ENCODE measurements at places on chromosomes 7 and 10.

DNA sequence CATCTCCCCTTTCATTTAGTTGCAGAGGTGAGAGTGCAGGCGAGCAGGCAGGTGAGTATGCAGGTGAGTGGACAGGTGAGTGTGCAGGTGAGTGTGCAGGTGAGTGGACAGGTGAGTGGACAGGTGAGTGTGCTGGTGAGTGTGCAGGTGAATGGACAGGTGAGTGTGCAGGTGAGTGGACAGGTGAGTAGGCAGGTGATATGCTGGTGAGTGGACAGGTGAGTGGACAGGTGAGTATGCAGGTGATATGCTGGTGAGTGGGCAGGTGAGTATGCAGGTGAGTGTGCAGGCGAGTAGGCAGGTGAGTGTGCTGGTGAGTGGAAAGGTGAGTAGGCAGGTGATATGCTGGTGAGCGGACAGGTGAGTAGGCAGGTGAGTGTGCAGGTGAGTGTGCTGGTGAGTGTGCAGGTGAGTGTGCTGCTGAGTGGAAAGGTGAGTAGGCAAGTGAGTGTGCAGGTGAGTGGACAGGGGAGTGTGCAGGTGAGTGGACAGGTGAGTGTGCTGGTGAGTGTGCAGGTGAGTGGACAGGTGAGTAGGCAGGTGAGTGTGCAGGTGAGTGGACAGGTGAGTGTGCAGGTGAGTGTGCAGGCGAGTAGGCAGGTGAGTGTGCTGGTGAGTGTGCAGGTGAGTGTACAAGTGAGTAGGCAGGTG lies 165.6 kb downstream of the ADARB2 start:
- no peak for DNase-seq

DNA sequence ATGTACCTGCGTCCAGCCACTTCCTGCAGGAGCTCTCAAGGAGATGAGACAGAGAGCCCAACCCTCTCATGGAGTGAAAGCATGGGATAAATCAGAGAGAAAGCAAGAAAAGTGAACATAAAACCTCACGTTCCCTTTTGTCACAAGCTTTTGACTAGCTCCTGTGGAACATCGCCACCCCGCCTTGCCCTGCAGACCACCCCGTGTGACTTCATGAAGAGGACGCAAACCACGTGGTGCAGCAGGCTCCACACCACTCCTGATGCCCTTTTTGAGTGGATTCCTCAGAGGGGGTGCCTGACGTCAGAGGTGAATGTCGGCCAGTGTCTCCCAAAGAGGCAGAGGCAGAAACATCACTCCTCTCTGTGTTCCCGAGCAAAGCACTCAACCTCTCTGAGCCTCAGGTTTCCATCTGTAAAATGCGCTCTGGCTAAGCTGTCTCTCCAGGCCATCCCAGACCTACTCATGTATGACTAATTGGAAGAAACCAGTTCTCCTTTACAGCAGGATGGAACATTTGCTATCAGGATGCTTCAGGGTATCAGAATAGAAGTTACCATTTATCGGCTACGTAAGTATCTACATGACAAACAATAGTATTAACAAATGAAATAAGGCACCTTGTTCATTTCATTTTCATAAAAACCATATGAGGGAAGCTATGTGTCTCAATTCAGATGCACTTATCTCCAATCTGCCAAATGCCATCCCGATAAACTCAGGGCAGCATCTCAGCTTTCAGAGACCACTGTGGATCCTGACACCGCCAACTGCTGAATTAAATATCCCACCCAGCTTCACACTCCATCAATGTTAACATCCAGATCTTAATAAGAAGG lies 5.3 kb downstream of the ZNF488 start:
- no peak for DNase-seq

- DNase-seq, result peak; percentile 38
Observed at GRCh38 chr10:75350791-75351190, 50.8 kb downstream of the ZNF503 start.

- DNase-seq, result no peak
Observed at GRCh38 chr7:127935847-127936376, 95.3 kb downstream of the LRRC4 start.

GRCh38 chr10:89151857-89152256 lies 55.3 kb downstream of the CH25H start:
- no peak for DNase-seq

- DNase-seq, result no peak
Observed at GRCh38 chr10:106284802-106285587, 879.5 kb downstream of the SORCS1 start.

- DNase-seq, result no peak
Observed at GRCh38 chr10:114396464-114396863, 7.8 kb downstream of the AFAP1L2 start.

DNA sequence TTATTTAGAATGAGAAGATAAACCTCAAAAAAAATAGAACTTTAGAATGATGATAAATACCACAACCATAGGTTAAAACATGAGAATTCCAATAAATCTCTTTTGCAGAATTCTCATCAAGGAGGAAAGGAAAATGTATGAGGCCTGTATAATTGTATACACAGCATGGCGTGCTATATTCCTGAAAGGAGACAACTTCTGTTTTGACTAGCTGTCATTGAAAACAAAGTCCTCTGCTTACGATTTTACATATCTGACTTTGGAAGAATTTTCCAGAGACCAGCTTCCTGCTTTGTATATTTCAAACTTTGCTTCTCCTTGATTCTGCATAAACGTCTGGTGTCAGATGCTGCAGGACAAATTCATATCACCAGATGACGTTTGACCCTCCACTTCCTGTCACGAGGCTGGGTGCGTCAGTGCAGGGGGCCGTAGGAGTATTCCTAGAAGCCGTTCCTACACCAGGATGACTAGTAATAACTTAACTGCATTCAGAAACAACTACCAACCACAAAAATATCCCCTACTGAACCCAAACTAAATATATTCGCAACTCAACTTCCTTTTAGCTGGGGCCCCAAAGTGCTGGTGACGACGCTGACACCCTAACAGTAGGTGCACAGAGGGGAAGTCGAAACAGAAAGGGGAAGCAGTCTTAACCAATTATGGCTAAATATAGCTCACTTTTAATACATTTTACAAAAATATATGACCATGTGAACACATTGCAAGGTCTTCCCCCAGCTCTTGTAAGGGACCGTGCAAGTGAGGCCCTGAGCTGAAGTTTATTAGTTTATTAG lies 178.6 kb upstream of the INHBA start:
- no peak for DNase-seq

DNA sequence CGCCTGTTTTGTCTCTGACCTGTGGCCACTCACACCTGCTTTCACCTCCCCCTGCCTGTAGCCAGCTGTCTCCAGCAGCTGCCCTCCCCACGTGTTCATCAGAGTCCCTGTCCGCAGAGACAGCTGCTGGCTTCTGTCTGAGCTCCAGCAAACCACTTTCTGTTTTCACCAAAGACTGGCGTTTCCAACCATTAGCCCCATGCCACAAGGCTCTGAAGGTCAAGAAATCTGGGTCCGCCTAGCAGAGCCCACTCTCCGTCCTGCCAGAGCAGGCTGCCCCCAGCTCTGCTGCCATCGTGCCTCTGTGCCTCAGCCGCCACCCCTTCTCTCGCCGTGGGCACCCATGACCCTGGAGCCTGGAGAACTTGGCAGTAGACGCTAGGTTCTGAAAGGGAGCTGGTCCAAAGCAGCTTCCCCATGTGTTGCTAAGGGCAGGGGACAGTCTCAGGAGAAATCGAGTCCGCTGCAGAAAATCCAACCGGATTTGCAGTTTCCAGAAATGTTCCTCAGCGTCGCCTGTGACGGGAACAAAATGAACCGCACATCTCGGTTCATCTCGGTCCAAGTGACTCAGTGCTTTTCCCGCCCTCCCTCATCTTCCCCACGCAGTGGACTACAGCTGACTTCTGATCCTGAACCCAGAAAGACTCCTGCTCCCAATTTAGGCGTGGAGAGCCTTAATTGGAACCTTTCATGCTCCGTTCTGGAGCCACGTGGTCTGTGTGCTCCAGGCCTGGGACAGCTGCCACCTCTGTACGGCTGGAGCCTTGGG lies 28.0 kb downstream of the TMEM120A start:
- no peak for DNase-seq

- no peak for DNase-seq
Observed at GRCh38 chr10:103110407-103110806, 82.7 kb downstream of the NT5C2 start.

DNA sequence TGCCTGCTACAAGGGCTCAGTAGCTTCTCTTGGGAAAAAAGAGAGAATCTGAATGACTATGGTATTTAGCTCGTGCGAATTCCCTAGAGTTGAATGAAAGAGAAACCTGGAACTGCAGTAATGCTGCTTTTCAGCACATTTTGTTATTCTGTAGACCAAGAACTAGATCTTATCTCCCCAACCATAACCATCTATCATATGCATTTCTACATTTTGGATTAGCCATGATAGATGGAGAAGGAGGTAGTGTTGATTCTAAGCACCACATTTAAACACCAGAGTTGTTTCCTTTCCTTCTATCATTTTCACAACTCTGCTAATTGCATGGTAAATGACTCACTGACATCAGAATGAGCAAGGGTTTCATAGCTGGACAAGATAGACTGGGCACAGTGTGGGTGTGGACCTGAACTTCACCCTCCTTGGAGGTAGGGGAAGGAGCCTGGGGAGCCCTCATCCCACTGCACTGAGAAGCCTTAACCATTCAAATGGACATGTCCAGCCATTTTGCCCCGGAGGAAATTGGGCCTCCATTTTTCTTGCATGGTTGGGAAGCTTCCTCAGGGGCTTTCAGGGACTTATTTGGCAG lies 55.3 kb upstream of the BMPER start:
- no peak for DNase-seq

- no peak for DNase-seq
Observed at GRCh38 chr7:136495081-136495480, 373.4 kb upstream of the CHRM2 start.

DNA sequence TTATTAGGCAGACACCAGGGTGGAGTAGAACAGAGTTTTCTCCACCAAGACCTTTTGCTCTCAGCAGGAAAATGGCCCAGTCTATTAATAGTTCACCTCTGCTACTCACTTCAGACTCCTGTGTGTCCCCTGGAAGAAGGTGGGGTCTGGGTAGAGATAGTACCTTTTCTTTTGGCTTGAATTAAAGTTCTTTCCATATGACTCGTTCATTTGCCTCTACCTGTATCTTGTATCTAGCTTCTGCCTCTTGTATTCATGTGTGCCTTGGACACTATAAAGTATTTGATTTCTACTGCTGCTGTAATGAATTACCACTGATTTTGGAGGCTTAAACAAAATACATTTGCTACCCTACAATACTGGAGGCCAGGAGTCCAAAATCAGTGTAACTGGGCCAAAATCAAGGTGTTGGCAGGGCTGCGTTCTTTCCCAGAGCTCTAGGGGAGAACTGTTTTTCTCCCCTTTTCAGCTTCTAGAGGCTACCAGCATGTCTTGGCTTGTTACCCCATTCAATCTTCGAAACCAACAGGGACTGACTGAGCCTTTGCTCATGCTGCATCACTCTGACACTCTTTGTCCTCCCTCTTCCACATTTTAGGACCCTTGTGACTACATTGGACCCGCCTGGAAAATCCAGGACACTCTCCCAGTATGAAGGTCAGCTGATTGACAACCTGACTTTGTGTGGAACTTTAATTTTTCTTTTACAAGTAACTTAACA lies 155.6 kb upstream of the PRSS58 start:
- no peak for DNase-seq

DNA sequence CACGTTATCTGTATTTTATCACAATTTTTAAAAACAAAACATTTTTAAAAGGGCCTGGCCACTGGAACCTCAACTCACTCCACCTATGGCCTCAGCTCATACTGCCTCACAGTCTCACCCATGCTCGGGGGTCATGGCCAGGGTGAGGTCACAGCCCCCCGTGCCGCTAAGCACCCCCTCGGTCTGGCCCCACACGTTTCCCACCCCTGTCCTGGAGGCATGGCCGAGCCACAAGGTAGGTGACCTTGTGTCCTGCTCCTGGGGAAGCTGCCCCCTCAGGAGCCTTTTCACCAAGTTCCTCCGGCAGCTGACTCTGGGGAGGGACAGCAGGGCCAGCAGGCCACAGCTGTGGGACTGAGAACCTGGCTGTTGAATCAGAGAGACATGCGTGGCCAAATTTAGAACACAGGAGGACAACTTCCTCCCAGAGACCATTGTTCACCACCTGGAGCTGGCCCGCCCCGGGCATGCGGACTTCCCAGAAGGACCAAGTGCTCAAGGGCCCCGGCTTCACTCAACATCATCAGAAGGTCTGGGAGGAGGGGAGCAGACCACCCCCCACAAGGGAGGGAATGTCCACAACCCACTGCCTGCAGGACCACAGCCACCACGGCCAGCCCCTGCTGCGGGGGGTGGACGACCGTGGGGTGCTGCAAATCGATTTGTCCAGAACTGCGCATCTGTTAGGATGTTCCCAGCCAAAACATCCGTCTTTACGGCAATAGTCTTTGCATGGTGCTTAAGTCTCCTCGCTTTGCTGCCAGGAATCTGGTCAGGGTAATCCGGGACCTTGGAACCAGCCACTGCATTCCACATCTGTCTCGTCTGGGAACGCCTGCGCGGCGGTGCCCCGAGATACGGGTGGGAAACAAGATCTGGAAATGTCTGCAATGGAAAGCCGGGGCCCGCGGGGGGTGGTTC lies 48.6 kb upstream of the PDGFA start:
- DNase-seq, result no peak

GRCh38 chr10:100043796-100044195 lies 34.0 kb upstream of the DNMBP start:
- DNase-seq, result no peak

GRCh38 chr7:158310924-158311666 lies 276.5 kb downstream of the PTPRN2 start:
- DNase-seq, result no peak

- DNase-seq, result no peak
Observed at GRCh38 chr10:110843031-110843430, 28.7 kb upstream of the PDCD4 start.

DNA sequence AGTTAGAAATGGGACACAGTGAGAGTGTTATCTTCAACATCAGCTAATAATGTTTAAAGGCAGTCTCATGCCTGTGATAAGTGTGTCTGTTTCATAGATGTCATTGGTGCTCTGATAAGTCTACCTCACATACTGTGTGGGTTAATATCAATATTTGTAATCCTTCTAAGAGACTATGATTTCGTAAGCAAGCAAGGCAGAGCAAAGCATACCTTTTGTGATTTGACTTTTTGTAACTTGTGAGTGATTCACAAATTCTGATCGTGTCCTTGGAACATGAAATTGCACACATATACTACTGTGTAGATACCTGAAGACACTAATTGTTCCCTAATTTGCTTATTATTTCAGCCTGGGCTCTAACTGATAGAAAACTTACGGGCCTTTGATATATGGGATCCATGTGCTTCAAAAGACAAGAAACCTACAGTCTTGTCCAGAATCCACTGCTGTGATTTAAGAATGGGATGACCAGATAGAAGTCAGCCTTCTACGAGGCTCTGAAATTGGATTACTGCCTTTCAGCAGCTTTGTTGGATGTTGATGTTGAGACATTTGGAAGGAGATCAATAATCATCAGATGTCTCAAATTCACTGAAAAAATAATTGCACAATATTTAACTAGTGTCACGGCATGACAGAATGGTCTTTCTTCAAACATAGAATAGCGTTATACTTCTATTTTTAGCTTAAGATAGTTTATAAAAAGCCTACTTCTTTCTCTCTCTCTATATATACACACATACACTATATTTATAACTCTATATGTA lies 63.2 kb upstream of the KLF6 start:
- DNase-seq, result no peak

All from HS-27A (cell line).